Fibroblast of lung (primary cell): ENCODE measurements at places on chromosomes 13 and 19.
A peak's percentile ranks its signal among the peaks of the same experiment; 100 is the strongest.

DNA sequence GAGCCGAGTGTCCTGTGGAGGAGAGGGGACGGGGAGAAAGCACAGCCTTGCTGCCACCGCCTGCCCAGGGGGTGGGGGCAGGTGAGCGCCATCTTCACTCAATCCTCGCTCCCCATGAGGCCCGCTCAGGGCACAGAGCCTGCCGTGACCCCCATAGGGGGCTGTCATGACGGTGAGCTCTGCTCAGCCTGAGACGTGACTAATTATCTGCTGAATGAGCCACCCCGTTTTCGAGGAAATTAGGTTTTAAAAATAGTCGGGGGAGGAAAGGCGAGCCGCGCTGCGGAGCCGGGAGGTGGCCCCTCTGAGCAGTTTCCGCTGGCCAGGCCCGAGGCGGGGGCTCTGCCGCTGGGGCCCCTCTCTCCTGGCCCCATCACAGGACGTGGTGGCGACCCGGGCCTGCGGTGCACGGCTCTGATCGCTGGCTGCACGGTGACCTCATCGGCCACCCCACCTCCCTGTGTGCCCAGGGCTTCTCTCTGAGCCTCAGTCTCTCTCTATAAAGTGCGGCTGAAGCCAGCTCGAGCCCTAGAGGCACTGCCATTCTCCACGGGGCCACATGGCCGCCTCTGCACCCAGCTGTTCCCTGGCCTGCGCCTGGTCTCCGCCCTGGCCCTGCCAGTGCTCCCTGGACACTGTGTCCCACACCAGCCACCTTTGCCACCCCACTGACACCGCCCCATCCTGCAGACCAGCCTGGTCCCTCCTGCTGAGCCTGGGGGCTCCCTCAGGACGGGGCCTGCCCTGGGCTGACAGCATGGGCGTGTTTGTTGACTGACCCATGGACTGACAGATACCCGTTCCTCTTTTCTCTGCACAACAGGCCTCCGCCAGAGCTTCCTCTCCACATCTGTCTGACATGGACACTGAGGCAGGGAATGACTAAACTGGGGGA lies 28.3 kb downstream of the PIP5K1C start:
- peak; percentile 25 for DNase-seq

- no peak for DNase-seq
These were observed 43.3 kb downstream of the DLEU7 start for GRCh38 chr13:50800091-50800739.

- peak; percentile 27 for DNase-seq
These were observed 727 bp downstream of the CERS1 start for GRCh38 chr19:18895038-18895823.

- no peak for DNase-seq
These were observed 4.4 kb downstream of the ZNF473 start for GRCh38 chr19:50030225-50030624.

DNA sequence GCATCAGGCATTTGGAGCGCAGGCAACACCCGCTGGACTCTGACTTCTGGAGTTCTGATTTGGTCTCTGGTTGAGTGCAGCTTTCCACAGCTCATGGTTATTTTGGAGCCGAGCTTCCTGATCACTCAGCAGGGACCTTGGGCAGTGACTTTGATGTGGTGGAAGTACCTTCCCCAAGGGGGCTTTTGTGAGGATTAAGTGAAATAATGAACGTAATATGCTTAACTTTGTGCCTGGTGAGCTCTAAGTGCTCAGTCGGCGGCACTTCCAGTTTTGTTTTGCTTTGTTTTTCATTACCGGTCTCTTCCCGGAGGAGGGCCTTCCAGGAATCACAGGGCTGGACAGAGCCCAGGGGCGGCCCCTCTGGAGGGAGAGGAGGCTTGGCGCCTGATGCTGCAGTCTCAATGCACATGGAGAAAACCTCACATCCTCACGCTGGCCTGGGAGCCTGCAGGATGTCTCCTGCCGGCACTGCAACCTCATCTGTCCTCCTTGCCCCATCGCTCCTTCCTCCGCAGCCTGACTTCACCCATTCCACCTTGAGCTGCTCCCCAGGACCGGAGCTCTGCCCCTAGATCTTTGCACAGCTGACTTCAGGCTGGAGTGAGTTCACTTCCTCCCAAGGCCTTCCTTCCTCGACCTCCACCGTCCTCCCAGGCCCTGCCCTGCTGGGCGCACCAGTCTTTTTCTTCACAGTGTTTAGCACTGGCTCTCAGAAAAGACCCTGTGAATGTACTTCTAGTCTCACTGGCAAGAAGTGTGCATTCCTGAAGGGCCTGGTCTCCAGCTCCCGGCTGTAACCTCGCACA lies 1.5 kb downstream of the PLEKHF1 start:
- DNase-seq, result peak; percentile 76

- DNase-seq, result no peak
These were observed 4.0 kb downstream of the LSM7 start for GRCh38 chr19:2324220-2324948.

- DNase-seq, result no peak
These were observed 3.3 kb downstream of the PCDH17 start for GRCh38 chr13:57634839-57635165.

- DNase-seq, result no peak
These were observed 336.1 kb downstream of the GPC6 start for GRCh38 chr13:93562676-93563075.

DNA sequence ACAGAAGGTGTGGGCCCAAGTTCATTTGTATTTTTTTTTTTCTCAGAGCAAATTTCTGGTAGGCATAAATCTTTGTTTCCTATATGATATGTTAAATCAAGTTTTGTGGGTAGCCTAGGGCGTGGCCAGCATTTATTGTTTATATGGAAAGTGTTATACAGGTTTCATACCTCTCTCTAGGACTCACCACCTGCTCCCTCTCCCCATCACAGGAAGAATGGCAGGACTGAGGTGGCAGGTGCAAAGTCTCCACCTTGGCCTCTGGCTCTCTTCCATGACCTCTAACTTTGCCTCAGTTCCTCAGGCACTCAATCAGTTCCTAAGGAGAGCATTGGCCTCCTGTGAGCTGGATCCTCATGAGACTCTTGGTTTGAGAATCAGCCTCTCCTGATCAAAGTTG lies 172.3 kb upstream of the TSC22D1 start:
- DNase-seq, result no peak

- peak; percentile 65 for DNase-seq
These were observed 59.7 kb upstream of the TNFRSF19 start for GRCh38 chr13:23510544-23510916.

DNA sequence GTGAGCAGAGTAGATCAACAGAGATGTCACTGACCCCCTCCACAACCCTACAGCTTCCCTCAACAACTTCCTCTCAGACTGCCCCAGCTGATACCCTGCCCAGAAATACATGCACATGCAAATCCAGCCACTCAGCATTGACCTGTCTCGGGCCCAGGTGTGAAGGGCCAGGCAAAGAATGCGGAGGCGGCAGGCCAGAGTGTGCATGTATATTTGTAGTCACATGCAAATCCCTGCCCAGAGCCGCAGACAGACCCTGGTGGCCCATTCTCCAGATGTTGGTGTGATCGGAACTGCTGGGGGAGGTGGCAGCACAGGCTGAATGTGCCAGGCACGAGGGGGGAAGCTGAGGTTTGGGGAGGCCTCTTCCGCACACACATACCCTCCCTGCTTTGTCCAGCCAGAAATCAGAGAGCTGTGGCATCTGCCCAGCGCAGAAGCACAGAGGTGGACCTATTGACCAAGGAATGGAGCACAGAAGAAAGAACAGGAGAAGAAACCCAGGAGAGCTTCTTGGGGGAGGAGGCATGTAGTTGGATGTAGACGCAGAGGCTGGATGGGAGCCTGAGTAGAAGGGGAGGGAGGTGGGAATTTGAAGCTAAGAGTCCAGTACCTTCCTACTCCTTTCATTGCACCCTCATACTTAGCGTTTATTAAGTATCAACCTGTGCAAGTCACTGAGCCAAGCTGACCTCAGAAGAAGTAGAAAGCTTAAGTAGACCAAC lies 14.4 kb downstream of the MEF2B start:
- DNase-seq, result no peak

DNA sequence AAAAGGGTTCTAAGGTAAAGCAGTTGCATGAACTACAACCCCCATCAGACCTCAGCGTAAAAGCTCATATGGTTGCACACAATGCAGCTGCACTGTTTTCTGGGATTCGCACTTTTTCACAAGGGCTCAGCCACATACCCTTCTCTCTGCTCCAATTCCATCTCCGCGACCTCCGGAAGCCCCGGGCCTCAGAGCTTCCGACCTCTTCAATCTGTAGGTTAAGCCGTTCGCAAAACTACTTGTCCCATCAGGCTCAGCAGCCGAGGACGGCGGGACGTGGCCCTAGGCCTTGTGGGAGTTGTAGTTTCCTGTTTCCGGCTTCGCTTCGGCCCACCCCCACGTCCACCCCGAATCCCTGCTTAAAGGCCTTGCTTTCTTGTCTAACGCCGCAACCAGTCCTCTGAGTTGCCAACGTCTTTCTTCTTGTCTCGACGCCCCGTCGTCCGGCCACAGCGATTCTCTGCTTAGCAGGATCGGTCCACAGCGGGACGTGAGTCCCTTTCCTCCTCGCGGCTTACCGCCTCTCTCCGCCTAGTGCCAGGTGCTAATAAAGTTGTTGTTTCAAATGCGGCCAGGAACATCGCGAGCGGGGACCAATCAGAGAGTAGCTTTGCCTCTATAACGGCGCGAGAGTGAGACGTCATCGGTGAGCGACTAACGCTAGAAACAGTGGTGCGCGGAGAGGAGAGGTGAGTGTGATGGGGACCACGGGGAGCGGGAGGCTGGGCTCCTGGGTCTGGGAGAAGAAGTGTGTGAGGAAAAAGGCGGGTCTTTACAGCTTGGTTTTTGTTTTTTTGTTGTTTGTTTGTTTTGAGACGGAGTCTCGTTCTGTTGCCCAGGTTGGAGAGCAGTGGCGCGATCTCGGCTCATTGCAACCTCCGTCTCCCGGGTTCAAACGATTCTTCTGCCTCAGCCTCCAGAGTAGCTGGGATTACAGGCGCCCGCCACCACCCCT lies at the start of the genes PRPF31 and TFPT:
PRPF31 (plus strand) TSS at position 646 of the 955 bp plus-strand sequence. CDS start 2,525 bp downstream, outside the sequence.
TFPT (minus strand) TSS at position 549 of the 955 bp plus-strand sequence; CDS start at position 161, 388 bp downstream.
- DNase-seq, result peak; percentile 99

DNA sequence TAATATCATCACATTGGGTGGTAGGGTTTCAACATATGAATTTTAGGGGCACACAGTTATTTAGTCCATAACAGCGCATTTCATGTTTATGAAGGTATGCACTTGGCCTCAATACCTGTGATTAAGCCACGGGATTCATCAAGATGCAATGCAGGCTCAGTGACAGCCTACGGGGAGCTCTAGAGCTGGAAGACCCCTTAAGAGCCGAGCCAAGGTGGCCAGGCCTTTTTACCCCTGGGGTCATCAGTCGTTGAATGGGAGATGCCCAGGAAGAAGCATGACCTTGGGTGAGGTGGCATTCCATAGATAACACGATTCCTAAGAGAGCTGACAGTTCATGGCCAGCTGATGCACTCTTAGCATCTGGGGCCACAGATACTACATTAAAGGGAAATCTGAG lies 380.0 kb downstream of the ZNF536 start:
- DNase-seq, result no peak

DNA sequence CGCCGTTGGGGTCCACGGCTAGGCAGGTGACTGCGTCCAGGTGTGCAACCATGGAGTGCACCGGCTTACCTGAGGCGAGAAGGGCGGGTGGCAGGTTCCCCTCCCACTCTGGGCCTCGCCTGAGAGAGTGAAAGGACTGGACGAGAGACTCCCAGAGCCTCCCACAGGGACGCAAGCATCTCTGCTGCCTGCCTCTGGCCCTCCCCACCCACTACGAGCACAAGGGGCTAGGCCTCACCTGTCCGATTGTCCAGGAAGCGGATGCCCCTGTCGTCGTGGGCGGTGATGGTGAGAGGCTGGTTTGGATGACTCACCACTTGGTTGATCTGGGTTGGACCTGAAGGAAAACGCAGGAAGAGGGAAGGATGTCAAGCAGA lies 5.1 kb upstream of the PRKD2 start:
- peak; percentile 18 for DNase-seq

DNA sequence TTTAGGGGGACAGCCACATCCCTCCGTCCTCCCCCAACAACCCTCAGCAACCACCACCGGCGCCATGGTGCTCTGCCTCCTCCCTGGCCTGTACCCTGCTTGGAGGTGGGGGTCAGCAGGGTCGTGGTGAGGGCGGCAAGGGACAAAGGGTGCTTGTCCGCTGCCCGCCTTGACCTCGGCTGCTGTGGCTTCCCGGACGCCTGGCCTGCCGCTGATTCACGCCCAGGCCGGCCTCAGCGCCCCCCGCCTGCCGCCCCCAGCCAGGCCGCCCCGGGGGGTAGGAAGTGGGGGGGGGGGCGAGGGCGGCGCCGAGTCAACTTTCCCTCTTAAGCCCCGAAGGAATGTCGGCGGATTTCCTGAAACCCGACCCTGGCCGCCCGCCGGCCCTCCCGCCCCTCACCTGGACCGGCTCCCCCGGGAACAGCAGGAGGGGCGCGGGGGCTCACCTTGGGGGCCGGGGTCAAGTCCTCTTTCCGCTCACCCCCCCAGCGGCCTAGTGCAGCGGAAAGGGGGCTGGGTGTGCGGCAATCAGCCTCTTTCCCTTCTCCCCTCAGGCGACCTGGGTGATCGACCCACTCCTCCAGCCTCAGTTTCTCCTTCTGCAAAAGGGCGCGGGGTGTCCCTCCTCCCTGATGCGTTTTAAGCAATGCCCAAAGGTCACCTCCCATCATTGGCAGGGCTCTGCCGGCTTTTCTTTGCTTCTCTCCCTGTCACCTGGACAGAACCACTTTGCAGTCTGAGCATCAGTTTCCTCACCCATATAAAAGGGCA lies 1.9 kb upstream of the TMEM59L start:
- DNase-seq, result no peak

DNA sequence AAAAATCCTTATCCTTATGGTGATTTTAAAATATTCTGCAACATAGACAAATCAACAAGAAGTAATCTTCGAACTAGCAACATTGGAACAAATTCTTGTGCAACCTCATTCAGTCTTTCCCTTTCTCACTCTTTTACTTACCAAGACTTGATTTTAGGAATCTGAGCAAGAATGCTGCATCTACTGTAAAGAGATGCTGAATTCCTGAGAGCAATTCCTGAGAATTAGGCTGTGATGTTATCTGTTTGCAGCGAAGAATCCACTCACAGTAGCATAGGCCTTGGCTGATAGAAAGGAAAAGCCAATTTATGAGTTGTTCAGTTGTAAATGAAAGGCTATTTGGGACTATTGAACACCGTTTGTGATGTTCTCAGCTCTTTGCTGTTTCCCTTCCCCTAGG lies 144.3 kb downstream of the CRYL1 start:
- DNase-seq, result no peak

- peak; percentile 50 for DNase-seq
These were observed 37.6 kb downstream of the SOX21 start for GRCh38 chr13:94674609-94675348.

DNA sequence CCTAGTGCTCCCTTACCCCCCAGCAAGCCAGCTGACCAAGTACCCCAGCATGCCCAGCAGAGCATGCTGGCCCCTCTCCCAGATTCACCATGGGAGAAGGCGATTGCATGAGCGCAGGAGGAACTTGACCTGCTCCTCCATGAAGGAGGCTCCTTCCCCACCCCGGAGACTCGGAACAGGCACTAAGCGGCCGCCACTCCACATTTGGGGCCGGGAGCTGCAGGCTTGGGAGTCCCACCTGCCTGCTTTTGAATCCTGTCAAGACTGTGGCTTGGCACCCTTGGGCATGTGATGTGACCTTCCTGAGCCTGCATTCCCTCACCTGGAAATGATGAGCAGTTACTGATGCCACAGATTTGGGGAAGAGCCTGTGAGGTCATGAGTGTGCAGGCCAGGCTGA lies 12.7 kb upstream of the TIMM50 start:
- no peak for DNase-seq
